ENCODE measurements at places on chromosomes 16 and 17.
A peak's percentile ranks its signal among the peaks of the same experiment; 100 is the strongest.

DNA sequence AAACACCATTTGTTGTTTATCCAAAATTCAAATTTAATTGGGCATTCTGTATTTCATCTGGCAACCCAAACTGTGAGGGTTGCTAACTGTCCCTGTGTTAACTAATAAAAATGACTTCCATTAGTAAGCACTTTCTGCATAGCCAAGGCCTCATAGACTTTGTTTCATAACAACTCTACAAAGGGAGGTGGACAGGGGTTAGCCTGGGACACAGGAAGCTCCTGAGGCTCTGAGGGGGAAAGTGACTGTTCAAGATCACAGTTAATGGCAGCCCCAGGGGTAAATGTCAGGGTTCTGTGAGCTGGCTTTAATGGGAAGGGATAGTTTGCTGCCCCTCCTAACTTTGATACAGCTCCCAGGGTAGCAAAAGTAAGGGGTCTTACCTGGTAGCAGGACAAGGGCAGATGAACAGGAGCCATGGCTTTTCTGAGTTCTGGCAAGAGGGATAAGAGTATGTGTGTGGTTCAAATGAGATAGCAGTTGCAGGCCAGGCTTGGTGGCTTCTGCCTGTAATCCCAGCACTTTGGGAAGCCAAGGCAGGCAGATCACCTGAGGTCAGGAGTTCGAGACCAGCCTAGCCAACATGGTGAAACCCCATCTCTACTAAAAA is 2.2 kb downstream of the HEATR9 start:
- no peak for ATAC-seq

DNA sequence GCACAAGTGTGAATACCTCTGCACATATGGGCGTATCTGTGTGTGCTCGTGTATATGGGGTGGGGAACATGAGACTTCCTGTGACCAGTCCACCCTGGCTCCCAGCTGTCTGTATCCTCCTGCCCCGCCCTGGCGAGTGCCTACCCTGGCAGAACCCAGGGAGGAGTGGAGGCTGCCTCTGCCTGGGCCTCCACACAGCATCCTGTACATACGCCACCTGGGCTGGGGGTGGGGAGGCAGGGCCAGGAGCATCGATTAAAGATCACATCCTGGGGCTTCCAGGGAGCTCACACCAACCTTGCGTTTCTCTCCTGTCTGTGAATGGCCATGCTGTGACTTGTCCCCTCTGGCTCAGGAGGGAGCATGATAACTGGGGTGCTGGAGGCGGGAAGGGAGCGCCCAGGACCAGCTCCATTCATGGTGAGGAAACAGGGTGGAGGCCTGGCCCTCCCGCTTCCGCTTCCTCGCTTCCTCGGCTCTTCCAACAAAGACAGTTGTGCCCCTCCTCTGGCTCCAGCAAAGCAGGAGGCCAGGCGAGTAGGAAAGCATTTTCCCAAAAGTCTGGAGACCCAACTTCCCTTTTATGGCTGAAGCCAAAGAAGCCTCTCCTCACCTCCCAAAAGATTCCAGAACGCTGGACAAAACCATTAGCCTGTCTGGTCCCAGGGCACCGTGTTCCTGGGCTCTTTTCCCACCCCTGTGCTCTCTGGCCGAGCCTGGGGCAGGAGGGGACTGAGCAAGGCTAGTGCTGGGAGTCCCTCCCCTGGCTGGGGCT is 22.9 kb downstream of the ADAM11 start:
- ATAC-seq, result no peak

- ATAC-seq, result no peak
Measured at GRCh38 chr16:57784334-57784733, 18.0 kb downstream of the KIFC3 start.

GRCh38 chr16:66936889-66937554 is 1.7 kb downstream of the CES2 start:
- no peak for ATAC-seq

DNA sequence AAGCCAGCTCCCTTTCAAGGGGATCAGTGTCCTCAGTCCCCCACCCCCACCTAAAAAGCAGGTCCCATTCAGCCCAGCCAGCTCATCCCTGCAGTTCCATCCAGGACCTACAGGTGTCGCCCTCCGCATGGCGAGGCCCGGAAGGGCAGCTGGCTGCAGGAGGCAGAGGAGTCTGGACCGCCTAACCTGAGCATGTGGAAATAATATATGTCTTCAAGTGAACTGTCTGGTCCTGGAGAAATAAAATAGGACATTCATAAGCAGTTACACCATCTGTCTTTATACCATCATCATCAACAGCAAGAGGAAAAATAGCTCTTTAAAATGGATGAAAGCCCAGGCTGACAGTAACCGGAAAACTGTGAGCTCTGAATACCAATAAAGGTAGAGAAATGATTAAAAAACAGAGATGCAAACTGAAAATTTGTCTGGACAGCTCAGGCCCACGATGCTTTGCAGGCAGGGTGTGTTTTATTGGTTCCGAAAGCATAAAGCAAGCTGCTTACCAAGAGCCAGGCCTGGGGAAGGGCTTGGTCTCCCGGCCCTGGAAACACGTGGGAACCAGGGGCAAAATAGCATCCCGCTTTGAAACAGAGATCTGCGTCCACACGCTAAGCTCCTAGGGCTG is 215.2 kb downstream of the ZFHX3 start:
- ATAC-seq, result peak; percentile 64

GRCh38 chr17:20187049-20187448 is 177.9 kb downstream of the SPECC1 start:
- no peak for ATAC-seq

DNA sequence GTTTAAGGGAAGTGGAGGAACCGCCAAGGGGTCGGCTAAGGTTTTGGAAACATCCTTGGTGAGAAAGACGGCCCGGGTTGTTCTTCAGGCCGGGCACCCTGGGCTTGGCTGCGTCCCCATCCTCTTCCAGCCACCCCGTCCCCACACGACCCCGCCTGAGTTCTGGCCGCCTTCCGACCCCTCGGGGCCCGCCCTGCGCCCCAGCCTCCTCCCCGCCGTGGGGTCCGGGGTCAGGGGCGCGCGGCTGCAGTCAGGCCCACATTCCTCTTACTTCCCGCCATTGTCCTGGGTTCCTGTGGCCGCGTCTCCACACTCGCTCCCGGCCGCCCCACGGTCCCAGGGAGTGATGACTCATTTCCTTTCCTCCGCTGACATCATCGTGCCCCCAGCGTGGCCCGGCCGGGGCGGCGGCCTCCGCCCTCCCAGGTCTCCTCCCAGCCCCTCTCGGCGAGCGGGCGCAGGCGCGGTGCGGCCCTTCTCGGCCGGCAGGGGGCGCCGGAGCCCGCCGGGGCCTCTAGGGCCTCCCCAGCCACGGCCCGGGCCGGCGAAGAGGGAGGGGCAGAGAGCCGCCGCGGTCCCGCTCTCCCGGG is 59.6 kb downstream of the WSB1 start:
- peak; percentile 93 for ATAC-seq

DNA sequence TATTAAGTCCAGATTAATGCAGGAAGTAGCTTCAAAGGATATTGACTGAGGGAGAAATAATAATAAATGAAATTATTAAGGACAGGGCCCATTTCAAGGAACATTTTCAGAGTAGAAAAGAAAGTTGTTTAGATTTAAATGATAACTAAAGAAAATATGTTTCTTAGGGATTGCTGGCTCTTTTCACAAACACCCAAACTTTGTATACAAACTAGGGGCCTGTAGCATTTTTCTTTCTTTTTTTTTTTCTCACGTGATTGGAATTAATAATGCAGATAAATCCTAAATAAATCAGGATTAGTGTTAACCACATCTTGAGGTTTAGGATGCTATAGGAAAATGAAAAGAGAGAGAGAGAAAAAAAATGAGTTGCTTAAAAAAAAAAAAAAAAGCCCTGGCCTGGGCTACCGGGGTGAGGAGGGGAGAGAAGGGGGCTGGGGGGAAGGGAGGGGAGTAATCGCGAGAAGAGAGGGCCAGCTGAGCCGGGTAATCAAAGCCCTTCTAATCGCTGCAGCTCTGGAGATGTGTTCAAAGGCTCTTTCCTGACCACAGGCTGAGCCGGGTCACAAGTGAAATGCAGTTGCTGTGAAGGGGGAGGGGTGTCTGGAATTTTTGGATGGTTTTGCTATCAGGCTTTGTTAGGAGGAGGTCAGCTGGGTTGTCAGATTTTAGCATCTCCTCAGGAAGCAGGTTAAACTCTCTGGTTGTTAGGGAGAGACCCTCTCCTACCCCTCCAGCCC is 104.6 kb upstream of the ZFHX3 start:
- ATAC-seq, result no peak

DNA sequence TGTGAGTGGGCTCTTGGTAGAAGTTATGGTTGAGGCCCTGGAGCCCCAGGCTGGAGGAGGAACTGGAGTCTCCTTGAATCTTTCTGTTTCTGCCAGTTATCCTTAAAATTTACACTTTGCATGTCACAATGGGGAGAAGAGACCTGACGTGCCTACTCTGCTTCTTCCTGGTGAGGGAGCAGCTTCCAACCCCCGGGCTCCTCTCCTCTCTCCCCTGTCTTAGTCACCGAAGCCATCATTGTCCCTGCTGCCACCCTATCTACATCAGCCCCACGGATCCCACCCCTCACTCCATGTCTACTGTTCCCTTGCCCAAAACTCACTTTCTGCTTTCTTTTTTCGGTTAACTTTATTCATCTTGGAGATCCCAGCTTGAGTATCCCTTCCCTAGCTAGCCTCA is 17.6 kb downstream of the DNAJA3 start:
- ATAC-seq, result no peak

GRCh38 chr17:80512233-80512632 is 32.4 kb upstream of the RPTOR start:
- no peak for ATAC-seq

GRCh38 chr17:78805301-78805700 is 23.2 kb upstream of the CYTH1 start:
- peak; percentile 88 for ATAC-seq

DNA sequence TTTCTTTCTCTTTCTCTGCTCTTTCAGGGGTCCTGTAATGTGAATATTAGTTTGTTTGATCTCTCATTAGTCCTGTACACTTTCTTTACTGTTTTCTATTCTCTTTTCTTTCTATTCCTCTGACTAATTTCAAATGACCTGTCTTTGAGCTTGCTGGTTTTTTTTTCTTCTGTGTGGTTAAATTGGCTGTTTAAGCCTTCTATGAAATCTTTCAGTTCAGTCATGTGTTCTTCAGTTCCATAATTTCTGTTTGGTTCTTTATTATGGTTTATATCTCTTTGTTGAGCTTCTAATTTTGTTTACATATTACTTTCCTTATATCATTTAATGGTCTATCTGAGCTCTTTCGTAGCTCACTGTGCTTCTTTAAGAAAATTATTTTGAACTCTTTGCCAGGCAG is 31.3 kb upstream of the NKD1 start:
- ATAC-seq, result no peak

GRCh38 chr16:69927056-69927757 is 23.9 kb upstream of the CLEC18A start:
- ATAC-seq, result no peak

- no peak for ATAC-seq
Measured at GRCh38 chr17:37816950-37817349, 72.1 kb upstream of the HNF1B start.

- no peak for ATAC-seq
Measured at GRCh38 chr16:856811-857210, 56.3 kb upstream of the GNG13 start.

GRCh38 chr17:73932216-73932749 is 271.2 kb upstream of the RPL38 start:
- no peak for ATAC-seq

DNA sequence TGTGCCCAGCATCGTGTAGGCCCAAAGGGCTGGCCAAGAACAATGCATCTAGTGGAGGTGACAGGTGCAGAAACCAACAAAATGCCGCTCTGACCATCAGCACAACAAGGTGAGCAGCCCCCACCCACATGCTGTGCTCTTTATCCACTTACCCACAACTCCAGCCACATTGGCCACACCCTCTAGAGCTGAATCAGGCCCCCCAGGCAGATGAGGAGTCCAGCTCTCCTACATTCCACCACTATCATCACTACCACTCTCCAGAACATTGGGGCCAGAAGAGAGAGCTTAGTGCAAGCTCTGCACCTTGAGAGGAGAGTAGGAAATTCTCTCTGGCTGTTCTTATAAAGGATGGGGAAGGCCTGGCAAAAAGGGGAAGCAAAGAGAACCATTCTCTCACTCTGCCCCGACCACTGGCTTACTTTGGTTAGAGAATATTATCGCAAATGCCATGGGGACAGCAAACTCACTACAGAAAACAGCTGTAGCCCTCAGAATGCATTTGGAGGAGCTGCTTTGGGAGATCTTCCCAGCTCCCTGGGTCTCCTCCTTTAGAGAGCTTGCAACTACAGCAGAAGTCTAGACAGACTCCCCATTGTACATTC is 75.0 kb downstream of the TMEM132E start:
- ATAC-seq, result no peak

GRCh38 chr16:84260766-84261554 is 21.1 kb upstream of the KCNG4 start:
- ATAC-seq, result no peak
